ENCODE measurements at places on chromosomes 6 and 20.

- no peak for DNase-seq
Observed at GRCh38 chr6:128065072-128065471, 164.2 kb upstream of the THEMIS start.

GRCh38 chr6:20173833-20174792 is 38.2 kb downstream of the MBOAT1 start:
- no peak for DNase-seq

GRCh38 chr6:20900389-20901160 is 366.3 kb downstream of the CDKAL1 start:
- no peak for DNase-seq

GRCh38 chr6:7144872-7145584 is 37.3 kb downstream of the RREB1 start:
- no peak for DNase-seq

- no peak for DNase-seq
Observed at GRCh38 chr20:45781391-45781931, 10.2 kb downstream of the WFDC3 start.

GRCh38 chr6:10465629-10466499 is 51.0 kb upstream of the TFAP2A start:
- no peak for DNase-seq

DNA sequence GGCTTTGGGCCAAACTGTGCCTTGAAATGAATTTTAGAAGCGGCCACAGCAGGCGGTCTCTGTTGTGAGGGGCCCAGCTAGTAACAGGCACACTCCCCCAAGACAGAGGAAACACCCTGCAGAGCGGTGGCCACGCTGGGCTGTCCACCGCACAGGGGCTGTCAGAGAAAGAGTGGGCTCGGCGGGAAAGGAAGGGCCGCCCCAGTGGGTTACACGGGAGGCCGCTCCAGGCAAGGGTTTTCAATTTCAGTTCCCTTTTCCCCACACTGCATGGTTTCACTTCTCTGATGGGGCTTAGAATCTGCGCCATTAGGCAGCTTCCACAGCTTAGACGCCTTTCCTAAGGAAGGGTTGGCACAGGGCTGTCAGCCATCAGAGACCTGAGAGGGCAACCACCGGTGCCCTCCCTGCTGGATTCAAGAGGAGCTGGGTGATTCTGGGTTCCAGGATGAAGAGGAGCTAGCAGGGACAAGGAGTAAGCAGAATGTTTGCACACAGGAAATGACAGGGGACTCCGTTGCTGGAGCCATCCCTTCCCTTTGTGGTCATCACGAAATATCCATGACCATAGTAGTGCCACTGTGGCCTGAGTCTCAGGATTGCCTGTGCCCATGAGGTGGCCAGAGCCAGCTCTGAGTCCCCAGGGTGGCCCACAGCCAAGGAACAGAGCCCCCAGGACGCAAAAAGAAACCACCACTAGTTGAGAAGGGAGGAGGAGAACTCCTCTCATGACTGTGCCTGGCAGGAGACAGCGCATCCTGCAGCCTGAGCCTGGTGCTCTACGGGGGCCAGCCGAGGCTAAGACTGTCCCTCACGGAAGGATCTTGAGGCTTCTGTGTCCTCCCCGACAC is 282.7 kb downstream of the NRN1 start:
- peak; percentile 65 for DNase-seq

- DNase-seq, result no peak
Observed at GRCh38 chr20:40894237-40894630, 134.4 kb upstream of the TOP1 start.

GRCh38 chr20:41861772-41862422 is 243.7 kb upstream of the CHD6 start:
- no peak for DNase-seq

- no peak for DNase-seq
Observed at GRCh38 chr20:35302421-35303335, 10.5 kb upstream of the FAM83C start.

DNA sequence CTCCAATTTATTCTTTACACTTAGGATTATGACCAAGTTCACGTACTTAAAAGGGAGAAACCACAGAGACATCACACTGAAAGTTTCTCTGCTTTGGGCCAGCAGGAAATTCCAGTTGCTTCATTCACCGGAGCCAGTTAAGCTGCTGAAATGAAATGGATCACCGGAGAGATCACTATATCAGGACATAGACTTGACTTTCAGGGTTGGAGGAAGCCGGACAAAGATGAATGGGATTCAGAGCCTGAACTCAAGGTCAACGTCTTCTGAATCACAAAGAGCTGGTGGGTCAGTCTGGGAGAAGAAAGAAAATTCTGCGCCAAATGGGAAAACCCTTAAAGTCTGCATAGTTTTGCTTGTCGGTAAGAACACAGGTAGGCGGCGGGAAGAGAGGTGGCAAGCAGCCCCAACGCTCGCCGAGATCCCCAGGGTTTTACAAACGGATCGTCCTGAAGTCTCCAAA is 81.9 kb upstream of the CCDC28A start:
- no peak for DNase-seq

GRCh38 chr20:43459022-43459942 is 1.6 kb downstream of the SRSF6 start:
- DNase-seq, result no peak

- no peak for DNase-seq
Observed at GRCh38 chr6:154485815-154486214, 24.7 kb downstream of the CNKSR3 start.

DNA sequence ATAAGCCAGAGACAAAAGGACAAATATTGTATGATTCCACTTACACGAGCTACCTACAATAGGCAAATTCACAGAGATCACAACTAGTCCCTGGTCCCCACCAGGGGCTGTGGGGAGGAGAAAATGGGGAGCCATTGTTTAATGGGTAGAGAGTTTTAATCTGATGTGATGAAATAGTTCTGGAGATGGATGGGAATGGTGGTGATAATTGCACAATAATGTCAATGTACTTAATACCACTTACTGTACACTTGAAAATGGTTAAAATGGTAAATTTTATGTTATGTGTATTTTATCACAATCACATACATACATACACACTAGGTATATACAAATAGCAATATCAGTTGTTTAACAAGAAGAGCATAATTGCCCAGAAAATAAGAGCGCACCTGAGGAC is 24.3 kb upstream of the GSTA3 start:
- no peak for DNase-seq

GRCh38 chr20:53899351-53900167 is 170.8 kb downstream of the BCAS1 start:
- DNase-seq, result no peak

- no peak for DNase-seq
Observed at GRCh38 chr6:14113976-14114375, 3.6 kb upstream of the CD83 start.

- no peak for DNase-seq
Observed at GRCh38 chr6:170243386-170243785, 47.5 kb downstream of the DLL1 start.

- no peak for DNase-seq
Observed at GRCh38 chr6:169085466-169085865, 168.2 kb downstream of the THBS2 start.

- no peak for DNase-seq
Observed at GRCh38 chr6:66499851-66500250, 792.8 kb upstream of the EYS start.

- no peak for DNase-seq
Observed at GRCh38 chr6:20137837-20138236, 74.4 kb downstream of the MBOAT1 start.

DNA sequence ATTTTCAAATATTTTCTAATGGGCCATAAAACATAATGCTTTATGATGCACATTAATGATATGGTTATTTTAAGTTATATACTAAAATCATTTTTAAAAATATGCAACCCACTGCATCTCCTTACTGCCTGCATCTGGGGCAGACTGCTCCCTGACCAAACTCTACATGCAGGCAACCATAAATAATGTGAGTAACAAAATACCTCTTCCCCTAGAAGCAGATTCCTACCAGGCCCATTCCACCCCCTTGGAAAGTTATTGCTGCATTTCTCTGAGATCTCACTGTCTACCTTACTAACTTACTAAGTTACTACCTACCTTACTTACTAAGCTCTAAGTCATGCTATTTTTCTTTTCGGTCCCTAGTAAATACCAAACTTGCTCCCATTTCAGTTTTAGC is 71.8 kb downstream of the ATG5 start:
- no peak for DNase-seq

GRCh38 chr6:107679457-107679856 is 144.7 kb downstream of the SCML4 start:
- no peak for DNase-seq

DNA sequence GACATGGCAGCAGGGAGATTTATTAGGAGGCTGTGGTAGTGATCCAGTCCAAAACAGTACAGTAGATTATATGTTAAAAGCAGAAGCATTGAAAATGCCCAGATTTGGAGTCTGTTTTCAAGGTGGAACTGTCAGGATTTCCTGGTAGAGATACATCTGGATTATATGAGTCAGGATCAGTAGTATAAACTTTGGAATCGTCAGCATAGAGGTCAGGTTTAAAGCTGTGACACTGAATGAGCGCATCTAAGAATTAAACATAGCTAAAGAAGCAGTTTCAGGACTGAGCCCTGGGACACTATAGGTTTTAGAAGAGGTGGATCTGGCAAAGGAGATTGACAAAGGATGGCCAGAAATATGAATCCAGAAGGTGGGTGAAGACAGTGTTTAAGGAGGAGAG is 60.4 kb downstream of the RNF144B start:
- DNase-seq, result no peak

DNA sequence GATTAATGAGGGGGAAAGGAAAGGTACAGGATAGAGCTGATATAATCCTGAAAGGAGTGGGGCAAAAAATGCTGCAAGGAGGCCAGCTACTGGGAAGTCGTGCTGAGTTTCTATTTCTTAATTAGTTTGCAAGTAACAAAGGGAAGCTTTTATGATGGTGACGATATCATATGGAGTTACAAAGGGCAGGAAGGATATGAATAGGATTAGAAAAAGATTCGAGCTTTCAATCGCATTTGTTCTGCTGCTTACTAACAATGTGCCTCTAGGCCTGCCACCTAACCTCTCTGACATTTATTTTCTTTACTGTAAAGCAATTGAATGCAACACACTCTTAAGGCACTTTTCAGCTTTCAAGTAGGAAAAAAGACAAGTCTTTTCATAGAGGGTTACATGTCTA is 219.2 kb downstream of the CLVS2 start:
- DNase-seq, result no peak

DNA sequence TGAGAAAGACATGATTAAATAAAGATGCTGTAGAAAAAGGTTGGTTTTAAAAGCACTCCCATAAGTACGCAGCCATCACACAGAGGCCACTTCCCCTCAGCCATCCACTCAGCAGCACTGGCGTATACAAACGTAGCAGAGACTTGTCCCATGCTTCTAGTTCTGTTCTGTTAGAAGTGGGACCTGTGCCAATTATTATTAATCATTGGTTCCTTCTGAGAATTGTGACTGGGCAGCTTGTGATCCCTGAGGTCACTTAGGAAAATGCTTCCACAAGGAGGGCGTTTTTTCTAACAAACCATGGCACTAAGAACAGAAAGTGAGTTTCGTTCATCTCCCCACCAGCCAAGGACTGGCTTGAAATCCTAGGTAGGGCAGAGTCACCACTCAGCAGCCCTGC is 53.9 kb downstream of the FAM120B start:
- DNase-seq, result no peak

GRCh38 chr6:85078058-85078457 is 313.7 kb upstream of the TBX18 start:
- DNase-seq, result no peak

DNA sequence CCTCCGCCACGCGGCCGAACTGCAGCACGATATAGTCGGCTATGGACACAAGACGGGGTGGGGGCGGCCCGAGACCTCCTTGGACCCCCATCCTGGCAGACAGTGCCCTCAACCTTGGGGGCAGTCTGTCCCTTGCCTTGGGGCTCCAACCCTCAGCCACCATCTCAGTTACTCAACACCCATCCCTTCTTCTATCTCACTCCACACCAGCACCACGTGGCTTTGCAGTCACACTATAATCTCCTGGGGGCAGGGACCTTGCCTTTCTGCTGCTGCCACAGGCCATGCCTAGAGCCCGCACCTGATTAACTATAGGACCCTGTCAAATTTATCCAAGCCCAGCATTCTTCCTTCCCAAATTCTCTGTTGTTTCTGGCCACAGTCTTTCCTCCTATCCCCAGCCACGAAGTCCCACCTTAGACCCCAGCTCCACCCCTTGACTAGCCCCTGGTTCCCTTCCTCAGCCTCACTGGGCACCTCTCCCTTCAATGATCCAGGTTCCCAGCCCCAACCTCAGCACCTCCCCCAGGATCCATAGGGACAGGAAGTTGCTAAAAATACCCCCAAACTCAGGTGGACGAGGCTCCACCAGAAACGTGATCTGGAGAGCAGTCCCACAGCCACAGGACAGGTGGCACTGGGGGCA is 1.7 kb upstream of the TEAD3 start:
- no peak for DNase-seq

DNA sequence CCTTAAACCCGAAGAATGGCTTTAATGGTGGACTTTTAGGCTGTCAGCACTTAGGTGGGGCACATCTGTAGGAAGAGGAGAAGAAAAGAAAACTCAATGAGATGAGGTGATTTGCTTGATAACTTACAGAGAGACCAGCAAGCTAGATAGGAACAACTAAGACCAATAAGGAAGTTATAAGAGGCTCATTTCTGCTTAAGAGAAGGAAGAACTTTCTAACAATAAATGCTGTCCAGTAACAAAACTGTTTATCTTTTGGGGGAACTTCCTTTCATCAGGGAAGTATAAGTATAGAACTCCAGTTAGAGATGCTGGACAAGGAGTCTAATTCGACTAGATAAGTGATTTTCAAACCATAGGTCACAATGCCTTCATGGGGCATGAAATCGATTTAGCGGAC is 107.2 kb upstream of the SIRPA start:
- no peak for DNase-seq

DNA sequence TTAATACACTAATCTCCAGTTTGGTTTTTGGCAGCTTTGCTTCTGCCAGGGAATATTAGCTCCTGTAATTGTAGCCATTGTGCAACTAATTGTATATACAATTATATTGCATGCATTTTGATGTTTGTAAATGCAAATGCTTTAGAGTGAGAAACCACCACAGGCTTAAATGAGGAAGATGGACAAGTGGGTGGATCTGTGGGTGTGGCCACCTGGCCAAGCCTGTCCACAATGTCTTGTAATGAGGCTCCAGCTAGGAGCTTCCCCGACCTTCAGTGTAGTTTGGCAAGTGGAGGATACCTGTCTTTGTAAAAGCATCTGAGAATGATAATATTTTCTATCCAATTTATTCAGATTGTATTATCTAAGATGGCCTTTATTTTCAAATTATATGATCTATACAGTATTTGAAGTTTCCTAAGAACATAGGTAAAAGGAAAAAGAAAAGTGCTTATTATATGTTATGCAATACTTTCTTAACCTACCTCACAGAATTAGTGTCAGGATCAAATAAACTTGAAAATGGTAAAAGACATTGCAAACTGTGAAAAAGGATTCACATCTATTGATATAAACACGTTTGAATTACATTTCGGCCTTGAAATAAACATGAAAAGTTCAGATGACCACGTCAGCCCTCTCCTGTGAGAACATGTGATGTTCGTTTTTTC is 49.3 kb upstream of the ARID1B start:
- DNase-seq, result no peak

- no peak for DNase-seq
Observed at GRCh38 chr6:1184318-1184717, 127.6 kb upstream of the FOXQ1 start.

- no peak for DNase-seq
Observed at GRCh38 chr6:169244684-169245383, 8.8 kb downstream of the THBS2 start.
